Stimulated activated CD4-positive, alpha-beta T cell treated with anti-CD3 and anti-CD28 coated beads, Interleukin-2, amount 100 ng/mL, for 48 hours (primary cell): ENCODE measurements at places on chromosomes 7 and 10.

DNA sequence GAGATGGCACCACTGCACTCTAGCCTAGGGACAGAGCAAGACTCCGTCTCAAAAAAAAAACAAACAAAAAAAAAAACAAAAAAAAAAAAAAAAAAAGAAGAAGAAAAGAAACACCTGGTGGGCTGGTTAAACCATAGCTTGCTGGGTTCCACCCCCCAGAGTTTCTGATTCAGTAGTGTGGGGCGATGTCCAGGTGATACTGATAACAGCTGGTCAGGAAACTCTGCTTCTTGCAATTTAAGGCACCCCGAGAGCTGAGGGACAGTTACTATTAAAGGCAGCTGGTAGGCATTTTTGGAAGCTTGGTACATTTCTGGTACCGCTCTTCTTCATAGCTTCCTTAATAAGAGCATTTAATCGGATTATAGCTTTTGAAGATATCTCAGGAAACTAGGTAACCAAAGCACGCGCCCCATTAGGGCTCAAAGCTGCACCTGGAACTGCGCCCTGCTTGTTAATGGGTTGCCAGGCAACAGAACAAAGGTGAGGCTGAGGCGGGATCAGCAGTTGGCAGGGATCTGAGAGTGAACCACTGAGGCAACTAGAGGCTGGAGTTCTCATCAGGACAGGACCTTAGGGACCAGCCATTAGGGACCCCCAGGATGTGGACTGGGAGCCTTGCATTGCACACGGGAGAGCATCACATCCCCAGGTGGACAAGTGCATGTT is 6.5 kb upstream of the SDK1 start:
- no peak for DNase-seq

GRCh38 chr10:28280652-28281051 is 22.2 kb downstream of the MPP7 start:
- no peak for DNase-seq

DNA sequence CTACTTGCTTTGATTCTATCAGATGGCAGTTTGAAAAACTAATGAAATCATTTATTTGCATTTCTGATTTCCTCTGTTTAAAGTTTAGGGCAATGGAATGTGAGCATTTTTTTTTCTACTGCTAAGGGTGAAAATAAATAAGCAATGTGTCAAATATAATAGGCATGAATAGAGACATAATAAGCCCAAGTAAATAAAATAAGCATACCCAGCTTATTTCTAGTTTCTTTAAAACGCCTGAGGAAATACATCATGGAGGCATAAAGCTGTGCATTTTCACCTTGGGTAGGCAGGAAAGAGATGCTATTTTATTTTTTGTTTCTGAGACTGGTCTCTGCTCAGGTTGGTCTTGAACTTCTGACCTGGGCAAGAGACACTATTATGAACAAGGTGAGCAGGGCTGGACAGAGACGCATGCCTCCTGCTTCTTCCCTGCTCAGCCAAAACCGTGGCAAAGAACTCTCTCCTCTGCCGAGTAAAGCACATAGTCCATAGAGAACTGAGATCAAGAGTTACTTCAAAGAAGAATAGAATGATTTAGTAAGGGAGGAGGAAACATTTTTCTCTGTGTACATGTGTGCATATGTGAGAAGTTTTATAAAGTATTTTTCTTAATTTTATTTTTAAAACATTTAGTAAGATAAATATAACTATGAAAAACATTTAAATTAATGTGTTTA is 138.1 kb downstream of the GNAI1 start:
- no peak for DNase-seq

DNA sequence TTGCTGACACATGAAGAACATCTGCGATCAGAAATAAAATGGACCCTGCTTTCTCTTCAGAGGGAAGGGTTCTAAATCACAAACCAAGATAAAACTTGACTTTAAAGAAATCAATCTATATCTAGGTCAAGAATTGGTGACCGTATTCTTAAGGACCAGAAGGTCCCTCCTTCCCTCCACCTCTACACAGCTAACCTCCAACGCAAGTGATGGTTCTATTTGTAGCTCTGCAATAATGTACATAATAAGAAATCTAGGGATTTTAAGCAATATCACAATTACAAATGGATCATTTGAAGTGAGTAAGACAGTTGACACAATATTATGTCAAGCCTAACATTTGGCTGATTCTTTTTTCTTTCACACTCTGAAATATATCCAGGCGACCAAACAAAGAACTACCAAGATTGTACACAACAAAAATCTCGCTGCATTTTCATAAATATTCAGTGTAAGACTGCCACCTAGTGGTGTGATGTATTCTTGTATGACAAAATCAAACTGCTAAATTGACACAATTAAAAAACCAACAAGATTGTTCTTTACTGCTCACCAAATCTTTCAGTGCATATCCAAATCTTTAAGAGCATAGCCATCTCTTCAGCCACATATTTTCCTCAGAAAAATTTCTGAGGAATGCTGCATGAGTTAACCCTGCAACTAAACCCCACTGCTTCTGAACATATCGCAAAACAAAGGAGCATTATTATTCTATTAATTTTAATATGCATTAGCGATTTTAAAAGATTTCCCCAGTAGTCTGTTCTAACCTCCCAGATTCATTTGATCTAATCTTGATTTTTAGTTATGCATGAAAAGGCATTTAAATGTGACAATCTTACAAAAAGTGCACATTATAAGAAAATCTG is 44.5 kb downstream of the ICA1 start:
- DNase-seq = peak; percentile 18

DNA sequence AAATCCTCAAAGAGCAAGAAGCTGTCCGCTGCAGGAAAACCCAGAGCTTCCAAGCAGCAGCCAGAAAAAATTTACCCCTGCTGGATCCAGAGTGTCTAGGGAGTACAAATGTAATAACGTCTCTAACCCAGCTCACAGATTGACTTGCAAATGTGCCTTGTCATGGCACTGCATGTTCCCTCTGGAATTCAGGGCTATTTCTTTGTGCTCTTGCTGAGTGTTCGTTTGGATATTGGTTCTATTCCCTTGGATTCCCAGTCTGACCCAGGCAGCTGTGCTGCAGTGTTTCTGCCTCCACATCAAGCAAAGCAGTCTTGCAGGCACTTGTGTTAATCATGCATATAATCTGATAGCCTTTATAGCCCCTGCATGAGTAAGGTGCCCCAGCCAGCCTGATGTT is 209.9 kb upstream of the GHITM start:
- no peak for DNase-seq
